ENCODE measurements at places on chromosomes 6 and 20.

DNA sequence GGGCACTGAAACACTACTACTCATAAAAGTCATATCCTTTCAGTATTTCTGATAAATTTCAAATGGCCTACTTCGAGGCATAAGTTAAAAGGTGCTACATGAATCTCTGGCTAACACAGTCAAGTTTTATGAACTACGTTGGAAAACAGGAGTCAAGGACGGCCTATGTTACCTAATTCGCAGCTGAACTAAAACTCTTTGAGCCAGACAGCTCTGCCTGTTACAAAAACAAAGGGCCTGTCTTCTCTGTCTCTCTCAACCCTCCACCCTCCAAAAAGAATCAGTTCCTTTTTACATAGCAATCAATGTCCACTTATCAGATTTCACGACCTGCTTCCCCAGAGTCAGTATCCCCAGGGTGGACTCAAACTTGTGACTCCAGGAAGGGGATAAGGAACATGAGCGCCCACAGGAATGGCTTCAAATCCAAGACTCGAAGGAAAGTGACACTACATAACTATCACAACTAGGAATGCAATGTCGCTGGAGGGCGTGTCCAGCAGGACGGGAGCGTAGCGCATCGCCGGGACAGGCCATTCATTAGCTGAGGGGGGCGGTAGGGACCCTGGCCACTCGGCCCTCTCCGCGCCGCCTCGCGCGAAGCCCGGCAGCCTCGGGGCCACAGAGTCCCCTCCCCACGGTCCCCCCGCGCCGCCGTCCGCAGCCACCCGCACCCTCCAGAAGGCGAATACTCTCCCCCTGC lies 591 bp downstream of the IBTK start:
- DNase-seq = peak; percentile 53

- DNase-seq = no peak
Observed at GRCh38 chr20:58945965-58946631, 35.0 kb upstream of the NELFCD start.

- no peak for DNase-seq
Observed at GRCh38 chr20:59451066-59451630, 150.7 kb downstream of the EDN3 start.

DNA sequence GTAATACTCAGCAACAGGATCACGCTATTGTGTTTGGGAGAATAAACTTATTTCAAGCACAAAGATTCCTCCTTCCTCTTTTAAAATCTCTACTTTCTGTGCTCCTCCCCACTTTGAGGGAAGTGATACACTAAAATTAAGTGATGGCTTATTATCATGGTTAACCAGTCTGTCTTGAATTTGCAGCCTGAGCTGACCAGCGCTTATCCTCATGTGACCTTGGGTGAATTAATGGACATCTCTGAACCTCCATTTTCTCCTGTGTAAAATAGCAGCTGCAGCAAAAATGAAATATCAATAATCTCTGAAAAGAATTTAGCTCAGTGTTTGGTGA lies 222.6 kb downstream of the BCAS1 start:
- DNase-seq = no peak

GRCh38 chr6:65761890-65762289 lies 54.9 kb upstream of the EYS start:
- DNase-seq = no peak

DNA sequence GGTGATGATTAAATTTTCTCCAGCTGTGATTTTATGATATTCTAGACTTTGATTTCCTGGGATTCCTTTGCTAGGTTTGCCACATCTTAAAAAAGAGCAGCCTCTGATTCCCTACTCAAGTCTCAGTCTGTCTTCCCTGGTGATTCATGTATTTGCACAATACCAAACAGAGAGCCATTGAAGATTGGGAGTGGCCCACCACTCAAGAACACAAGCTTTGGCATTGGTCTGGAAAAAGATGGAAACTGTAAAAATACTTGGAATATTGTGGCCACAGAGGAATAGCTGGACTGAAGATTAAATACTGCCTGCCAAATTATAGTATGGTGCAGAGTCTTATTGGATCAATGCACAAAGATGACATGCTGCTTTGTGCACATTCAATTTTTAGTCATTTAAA lies 32.9 kb downstream of the PTCHD4 start:
- no peak for DNase-seq

GRCh38 chr6:79071547-79071946 lies 6.5 kb downstream of the PHIP start:
- DNase-seq = no peak

All from AG10803 (cell line).